ENCODE measurements at places on chromosomes 5 and 9.

DNA sequence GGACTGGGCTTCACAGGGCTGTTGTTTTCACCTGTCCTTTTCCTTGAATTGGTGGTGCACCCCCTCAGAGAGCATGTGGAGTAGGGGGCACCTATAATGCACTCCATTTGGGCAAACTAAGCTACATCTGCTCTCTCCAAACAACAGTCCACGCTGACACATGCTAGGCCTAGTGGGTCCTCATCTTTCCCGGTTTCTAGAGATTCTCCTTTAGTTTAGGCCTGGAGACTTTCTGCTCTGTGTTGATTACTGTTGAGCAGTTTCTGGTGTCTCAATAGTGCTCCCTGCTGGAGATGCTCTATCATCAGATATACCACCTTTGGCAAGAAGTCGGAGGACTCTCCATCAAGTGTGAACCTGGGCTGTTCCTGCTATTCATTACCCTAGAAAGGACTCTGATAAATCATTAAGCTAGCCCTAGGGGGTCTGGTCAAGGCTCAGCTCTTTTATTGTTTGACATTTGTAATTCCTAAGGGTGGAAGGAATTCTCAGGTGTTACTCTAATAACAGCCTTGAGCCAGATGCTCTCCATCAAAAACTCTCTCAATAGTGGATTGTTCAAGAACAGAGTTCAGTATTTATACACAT is 64.0 kb upstream of the FYB1 start:
- DNase-seq: peak; percentile 59

DNA sequence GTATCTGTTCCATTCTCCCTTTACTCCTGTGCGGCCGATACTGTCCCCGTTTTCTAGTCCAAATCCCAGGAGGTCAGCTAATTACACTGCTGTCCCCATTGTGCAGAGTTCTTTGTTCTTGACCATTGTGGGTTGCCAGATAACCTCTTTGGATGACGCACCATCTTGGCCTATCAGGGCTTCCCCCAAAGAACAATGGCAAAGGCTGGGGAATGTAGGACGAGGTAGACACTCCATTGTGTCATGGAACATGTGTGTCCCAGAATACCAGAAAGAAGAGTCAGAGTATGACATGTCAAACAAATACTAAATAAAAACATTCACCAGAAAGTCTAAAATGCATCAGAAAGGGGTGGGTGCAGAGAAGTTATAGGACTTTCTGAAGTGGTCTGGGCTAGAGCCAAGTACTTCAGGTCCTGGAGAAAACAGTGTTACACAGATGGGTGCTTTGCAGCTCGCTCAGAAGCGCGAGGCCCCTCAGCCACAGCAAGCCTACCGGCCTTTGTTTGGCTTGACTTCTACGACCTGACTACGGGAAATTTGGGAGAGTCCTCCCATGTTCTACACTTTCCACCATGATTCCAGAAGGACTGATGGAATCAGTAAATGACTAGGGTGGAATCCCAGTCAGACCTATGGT is 83.2 kb upstream of the SSBP2 start:
- no peak for DNase-seq

GRCh38 chr5:123809594-123810221 is 297.7 kb downstream of the CSNK1G3 start:
- no peak for DNase-seq

- no peak for DNase-seq
Observed at GRCh38 chr5:78286290-78286689, 8.2 kb downstream of the AP3B1 start.

GRCh38 chr9:74861071-74861470 is 26.6 kb downstream of the TRPM6 start:
- DNase-seq: no peak

GRCh38 chr5:78611126-78611605 is 37.4 kb downstream of the LHFPL2 start:
- DNase-seq: peak; percentile 65

GRCh38 chr5:157283434-157283833 is 17.5 kb downstream of the CYFIP2 start:
- no peak for DNase-seq

GRCh38 chr9:88373045-88373444 is 15.2 kb upstream of the SPIN1 start:
- no peak for DNase-seq

DNA sequence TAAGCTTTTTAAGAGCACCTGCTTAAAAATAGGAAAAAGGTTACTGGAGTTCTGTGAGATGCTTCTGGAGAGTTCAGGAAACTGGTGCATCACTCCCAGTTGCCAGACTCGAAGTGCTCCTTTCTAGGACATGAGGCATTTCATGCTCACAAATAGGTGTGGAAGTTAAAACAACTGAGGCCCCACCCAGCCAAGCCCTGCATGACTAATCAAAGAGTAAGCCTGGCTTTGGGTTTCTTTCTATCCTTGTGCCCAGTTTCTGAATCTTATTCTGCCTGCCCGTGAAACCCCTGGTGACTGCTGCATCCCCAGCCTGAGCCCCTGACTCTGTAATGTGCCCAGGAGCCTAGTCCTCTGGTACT is 7.7 kb downstream of the SPINK9 start:
- DNase-seq: no peak

GRCh38 chr5:172686111-172686510 is 45.0 kb downstream of the NEURL1B start:
- no peak for DNase-seq

- no peak for DNase-seq
Observed at GRCh38 chr9:77798140-77798539, 150.0 kb upstream of the GNA14 start.

DNA sequence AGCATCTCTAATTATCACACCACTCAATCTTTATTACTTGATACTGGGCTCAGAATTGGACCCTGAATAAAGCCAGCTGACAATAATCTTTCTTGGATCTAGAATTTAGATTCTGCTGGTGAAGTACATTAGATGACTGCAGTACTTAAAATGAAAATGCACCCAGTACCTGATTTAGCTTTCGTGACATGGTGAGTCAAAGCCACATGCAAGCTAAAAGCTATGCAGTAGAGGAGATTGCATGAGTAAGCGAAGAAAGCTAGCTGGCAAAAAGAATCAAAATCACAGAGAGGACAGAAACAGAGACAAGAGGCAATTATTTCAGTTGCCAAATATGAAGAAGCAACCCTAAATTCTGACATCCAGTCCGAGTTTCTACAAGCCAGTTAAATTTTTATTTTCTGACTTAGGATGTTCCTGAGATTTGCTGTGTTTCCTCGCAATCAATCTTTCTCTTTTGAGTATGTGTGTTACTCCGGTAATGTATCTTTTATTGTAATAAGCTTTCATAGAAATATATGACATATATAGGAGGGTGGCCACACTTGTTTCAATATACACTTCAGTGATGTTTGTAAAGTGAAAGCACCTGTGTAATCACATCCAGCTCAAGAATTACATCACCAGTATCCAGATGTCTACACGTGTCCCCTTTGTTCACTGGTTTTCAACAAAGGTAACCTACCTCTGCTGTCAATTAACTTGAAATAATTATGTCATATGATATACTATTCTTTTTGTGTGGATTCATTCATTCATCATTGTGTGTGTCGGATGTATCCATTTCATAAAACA is 101.7 kb downstream of the CDH18 start:
- peak; percentile 83 for DNase-seq

Data from fibroblast of skin of right biceps (primary cell).